Uterus (tissue), 4 donors: ENCODE measurements at places on chromosomes 7 and 10. TPM values are rescaled to one million over a fixed set of nuclear protein-coding genes. Genes with fewer than 3 reads are reported as not detected.

GRCh38 chr7:132580717-132581285 is 4.5 kb upstream of the PLXNA4 start:
- DNase-seq: peak; percentile 74

The ANKRD16 gene
- 22.6 TPM for total RNA-seq

The BCAP29 gene
- total RNA-seq: 126 TPM

- DNase-seq: no peak
These were observed 560.9 kb downstream of the DNAJB6 start for GRCh38 chr7:157897681-157898080.

- no peak for DNase-seq
These were observed 7.0 kb upstream of the GET4 start for GRCh38 chr7:869348-869747.

DNA sequence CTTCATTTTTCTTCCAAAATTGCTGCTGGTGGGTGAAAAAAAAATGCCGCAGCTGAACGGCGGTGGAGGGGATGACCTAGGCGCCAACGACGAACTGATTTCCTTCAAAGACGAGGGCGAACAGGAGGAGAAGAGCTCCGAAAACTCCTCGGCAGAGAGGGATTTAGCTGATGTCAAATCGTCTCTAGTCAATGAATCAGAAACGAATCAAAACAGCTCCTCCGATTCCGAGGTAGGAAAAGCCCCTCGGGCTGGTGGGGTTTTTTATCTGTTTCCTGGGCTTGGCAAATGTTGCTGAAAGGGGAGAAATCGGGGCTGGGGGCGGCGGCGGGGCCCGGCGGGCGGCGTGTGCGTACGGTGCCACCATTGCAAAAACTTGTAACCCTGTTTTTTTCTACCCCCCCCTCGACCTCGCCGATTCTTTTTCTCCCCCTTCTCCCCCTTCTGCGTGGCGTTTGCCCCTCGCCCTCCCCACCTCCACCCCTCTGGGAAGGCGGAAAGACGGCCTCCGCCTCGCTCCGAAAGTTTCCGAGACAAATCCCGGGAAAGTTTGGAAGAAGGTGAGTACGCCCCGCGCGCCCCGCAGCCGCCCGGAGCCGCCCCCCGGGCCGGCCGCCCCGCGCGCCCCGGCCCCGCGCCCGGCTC is 789 bp downstream of the TCF7L2 start:
- DNase-seq: peak; percentile 43
